ENCODE measurements at places on chromosomes 4 and X.

GRCh38 chrX:124250835-124251437 lies 81.5 kb upstream of the TEX13D start:
- DNase-seq = no peak

- no peak for DNase-seq
Observed at GRCh38 chrX:78747489-78747888, at the start of gene LPAR4. Gene LPAR4 (plus strand): TSS chrX:78747720. CDS start chrX:78754870, 7,150 bp downstream.

- DNase-seq = no peak
Observed at GRCh38 chr4:143036443-143036842, 148.3 kb upstream of the USP38 start.

GRCh38 chrX:152847281-152847680 lies 16.4 kb downstream of the NSDHL start:
- DNase-seq = no peak

DNA sequence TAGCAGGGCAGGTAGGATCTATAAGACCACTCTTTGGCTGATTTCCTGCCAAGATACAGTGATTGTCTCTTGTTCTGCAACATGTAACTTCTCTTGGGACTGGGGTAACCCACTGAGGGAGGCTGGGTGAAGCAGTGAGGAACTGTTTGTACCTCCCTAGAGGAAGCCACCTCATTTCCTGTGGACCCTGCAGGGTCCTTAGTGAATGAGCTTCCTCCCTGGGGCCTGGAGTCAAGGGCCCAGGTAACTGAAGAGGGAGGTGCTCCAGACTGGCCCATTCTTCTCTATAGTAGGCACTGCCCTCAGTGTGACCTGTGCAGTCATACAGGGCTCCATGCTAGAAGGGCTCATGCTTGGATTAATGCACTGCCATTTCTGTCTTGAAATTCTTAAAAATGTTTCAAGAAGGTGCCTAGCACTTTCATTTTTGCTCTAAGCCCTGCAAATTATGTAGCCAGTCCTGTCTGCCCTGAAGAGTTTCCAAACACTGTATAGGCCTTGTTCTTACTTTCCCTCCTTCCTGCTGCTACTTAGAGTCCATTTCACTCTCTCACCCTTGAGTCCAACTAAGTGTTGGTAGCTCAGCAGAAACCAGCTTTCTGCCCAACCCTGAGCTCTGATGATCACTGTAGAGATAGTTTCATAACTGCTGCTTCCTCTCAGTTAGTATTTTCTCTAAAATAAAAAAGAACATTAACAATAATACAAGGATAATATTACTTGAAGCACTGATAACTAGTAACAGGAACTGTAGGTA lies 8.5 kb upstream of the GRIA3 start:
- no peak for DNase-seq

DNA sequence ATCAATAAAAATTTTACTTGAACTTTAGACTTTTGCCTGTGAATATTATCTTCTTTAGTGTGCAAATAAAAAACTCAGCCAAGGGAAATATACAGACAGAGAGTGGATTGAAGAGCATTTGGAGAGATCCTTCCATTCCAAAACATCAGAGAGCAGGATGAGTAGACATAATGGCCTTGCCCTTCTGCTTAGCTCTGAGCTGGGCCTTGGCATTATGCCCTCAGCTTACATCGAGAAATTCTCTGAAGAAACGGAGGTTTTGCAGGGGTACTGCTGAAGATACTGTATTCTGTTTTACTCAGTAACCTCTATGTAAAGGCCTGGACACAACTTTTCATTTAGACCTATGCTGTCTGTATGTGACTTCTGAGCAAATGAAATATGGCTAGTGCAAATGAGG lies 317.4 kb downstream of the STIM2 start:
- no peak for DNase-seq

DNA sequence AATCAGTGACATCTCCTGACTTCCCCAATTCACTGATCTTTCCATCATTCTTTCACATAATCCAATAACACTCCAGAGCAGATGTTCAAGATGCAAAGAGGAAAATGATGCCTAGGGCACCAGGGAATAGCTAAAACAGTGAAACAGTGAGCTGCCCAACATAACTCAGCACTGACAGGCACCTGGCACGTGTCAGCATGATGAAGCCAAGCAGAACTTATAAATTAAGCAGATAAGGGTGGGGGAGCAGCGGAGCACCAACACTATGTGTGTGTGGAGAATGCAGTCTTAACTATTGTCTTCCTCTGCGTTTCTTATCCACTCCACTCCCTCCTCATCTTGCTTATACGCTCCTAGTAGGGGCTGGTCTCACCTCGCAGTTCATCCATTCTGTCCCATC lies 89.4 kb downstream of the AMMECR1 start:
- no peak for DNase-seq

DNA sequence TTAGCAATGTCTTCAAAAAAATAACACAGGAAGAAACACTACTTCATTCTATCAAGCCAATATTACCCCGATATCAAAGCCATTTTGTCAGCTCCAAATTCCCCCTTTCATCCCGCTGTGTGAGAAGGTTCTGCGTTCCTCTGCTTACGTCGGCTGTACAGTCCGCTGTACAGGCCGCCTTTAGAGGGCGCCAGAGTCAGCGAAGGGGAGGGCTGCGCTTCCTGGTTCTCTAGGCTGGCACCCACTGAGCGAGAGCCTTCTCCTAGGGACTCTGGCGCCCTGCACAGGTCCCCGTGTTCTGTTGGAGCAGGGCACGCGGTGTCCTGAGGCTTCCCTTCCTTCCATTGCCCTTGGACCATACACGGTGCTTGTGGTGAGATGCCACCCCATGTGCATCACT lies 25.3 kb upstream of the CT45A1 start:
- no peak for DNase-seq

GRCh38 chr4:3305610-3306371 lies 13.0 kb downstream of the RGS12 start:
- no peak for DNase-seq

DNA sequence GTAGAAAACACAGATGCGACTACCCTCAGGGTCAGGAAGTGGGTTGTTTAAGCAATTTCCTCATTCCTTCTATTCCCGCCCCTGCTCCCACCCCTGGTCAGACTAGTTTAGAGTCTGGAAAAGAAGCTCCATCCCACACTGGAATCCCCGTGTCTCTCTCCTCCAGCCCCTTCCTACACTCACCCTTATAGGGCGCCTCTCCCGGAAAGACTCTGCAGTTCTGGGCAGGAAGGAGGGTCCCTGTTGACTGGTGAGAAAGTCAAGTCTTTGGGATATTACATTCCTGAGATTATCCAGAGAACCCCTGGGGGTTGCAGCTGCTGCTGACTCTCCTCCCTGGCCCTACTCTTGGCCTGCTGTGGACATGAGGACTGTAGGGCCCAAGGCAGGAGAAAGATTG lies 11.9 kb downstream of the STARD8 start:
- no peak for DNase-seq

DNA sequence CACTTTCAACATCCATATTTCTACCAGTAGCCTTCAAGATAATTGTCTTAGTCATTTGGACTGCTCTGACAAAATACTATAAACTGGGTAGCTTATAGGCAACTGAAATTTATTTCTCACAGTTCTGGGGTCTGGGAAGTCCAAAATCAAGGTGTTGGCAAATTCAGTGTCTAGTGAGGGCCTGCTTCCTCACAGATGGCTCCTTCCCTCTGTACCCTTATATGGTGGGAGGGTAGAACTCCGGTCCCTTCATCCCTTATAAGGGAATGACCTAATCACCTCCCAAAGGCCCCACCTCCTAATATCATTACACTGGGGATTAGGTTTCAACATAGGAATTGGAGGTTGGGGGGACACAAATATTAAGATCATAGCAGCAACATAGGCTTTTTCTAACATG lies 7.4 kb upstream of the TBC1D25 start:
- no peak for DNase-seq

- DNase-seq = no peak
Observed at GRCh38 chr4:74181219-74181618, 23.3 kb downstream of the MTHFD2L start.

DNA sequence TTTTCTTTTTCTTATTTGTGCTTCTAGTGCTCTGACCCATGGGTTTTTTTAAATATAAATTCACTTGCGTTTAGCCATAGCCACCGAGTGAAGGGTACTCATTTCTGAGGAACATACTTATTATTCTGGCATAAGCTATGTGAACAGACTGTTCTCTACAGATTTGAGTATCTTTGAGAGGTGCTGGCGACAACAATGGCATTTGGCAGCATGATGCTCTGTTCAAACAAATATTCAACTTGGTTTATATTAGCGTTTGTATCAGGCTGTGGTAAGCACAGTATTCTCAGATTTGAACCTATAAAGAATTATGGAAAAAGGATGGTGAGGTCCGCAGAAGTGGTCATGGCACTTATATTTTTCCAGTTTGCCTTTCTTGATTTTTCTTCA lies 108.7 kb upstream of the LIMCH1 start:
- no peak for DNase-seq

GRCh38 chrX:11533199-11533651 lies 132.5 kb downstream of the ARHGAP6 start:
- no peak for DNase-seq

DNA sequence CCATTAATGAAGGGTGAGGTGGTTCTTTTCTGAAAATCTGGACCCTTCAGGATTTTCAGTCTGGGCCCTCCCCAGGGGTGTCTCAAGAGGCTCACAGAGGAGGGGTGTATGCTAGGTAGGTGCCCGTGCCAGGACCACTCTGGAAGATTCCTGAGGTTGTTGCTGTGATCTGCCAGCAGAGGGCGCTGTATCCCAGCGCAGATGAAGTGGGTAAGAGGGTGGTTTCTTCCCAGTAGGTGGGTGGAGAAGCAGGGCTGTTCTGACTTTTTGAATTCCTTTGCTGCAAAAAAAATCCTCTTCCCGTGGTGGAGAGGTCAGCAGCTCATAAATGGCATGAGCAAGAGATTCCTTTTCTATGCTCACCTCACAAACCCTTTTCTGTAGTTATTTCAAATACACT lies 51.1 kb downstream of the SCML1 start:
- no peak for DNase-seq

DNA sequence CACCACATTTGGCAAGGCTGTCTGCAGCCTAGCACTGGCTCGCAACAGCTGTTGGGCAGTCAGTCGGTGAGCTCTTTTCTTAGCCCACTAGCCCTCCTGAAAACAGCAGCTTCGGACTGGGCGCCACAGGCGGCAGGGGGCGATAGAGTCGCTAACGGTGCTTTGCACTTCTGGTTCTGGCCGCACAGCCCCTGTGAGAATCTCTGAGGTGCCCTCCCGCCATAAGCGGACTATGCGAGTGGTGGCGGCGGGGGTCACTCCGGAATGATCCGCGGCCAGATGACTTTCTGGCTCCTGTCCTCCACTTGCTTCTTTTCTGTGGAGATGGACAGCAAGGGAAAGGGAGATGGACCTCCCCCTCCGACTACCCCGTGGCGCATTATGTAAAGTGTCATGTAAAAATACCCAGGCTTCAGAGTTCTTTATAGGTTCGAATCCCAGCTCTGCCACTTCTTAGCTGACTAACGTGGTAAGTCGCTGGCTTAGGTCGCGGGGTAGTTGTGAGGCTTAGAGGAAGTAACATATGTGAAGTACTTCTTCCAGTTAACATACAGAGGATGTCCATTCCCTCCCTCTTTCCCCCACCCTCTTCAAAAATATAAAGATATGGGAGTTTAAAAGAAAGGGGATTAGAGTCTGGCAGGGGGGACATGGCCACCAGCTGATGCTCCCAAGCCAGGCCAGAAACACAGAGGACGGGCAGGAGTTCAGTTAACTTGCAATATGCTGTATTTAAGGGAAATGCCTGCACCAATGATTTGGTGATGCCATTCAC lies 11.0 kb downstream of the ARHGAP36 start:
- peak; percentile 5 for DNase-seq

GRCh38 chrX:109533005-109533404 lies 3.6 kb upstream of the NXT2 start:
- DNase-seq = no peak

DNA sequence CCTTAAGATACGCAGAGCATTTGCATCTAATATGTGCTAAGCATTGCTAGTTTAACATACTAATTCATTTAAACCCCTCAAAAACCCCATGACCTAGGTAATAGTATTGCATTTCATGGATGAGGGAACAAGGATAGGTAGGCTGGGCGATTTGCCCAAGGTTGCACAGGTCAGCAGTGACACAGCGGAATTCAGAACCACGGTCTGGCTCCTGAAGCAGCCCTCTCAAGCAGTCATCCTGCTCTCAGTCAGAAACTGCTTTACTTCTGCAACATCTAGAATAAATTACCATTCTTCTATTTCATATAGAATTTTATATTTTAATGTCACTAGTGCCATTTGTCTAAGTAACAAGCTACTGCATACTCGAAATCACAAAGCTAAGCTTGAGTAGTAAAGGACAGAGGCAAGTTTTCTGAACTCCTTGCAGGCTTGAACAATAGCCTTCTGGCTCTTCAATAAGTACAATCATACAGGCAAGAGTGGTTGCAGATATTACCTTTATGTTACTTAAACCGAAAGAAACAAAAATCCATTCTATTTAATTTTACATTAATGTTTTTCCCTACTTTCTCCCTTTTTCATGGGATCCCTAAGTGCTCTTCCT lies 555 bp upstream of the SPP1 start:
- DNase-seq = no peak

DNA sequence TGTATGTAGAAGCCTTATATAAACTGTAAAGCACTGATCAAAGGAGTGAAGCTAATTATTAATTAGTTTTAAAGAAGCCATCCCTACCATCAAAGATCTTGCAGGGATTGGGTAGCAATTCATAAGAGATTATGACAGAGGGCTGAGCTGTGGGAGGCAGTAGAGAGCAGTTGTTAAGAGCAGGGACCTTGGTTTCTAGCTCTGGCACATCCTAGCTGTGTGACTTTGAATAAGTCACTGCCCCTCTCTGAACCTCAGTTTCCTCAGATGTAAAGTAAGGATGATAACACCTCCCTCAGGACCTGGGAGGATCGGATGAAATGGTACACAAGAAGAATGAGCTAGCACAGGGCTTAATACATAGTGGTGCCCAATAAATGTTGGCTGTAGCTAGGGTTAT lies 45.4 kb downstream of the APLN start:
- no peak for DNase-seq

DNA sequence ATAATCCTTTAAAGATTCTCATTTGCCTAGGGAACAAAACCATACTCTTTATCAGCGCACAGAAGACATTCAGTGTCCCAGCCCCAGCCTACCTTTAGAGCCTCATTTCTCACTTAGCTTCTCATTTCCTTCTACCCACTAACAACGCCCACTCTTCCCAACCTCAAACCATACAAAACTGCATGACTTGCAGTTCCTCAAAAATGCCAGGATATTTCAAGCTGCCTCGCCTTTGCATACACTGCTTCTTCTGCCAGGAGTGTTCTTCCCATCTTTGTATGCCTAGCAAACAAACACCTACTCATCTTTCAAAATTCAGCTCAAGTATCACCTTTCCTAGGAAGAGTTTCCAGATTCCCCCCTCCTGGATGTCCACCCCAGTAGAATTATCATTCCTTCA lies 129.9 kb upstream of the ADGRL3 start:
- DNase-seq = no peak

GRCh38 chr4:48944756-48945241 lies 38.2 kb upstream of the OCIAD2 start:
- no peak for DNase-seq

GRCh38 chr4:33625748-33626147 lies 2618.6 kb downstream of the ARAP2 start:
- DNase-seq = no peak

GRCh38 chr4:185916231-185916630 lies 104.2 kb upstream of the SORBS2 start:
- DNase-seq = no peak

Measured in substantia nigra (tissue), 51 donors.